Esophagus muscularis mucosa (tissue), 4 donors: ENCODE measurements at places on chromosomes 11 and 22.

- no peak for DNase-seq
Observed at GRCh38 chr22:34161431-34162123, 241.3 kb upstream of the LARGE1 start.

GRCh38 chr11:77035580-77035979 is 1.4 kb downstream of the B3GNT6 start:
- peak; percentile 53 for DNase-seq

- no peak for DNase-seq
Observed at GRCh38 chr11:21543901-21544300, 649.0 kb upstream of the ANO5 start.

GRCh38 chr11:95764267-95764898 is 25.2 kb downstream of the FAM76B start:
- no peak for DNase-seq

DNA sequence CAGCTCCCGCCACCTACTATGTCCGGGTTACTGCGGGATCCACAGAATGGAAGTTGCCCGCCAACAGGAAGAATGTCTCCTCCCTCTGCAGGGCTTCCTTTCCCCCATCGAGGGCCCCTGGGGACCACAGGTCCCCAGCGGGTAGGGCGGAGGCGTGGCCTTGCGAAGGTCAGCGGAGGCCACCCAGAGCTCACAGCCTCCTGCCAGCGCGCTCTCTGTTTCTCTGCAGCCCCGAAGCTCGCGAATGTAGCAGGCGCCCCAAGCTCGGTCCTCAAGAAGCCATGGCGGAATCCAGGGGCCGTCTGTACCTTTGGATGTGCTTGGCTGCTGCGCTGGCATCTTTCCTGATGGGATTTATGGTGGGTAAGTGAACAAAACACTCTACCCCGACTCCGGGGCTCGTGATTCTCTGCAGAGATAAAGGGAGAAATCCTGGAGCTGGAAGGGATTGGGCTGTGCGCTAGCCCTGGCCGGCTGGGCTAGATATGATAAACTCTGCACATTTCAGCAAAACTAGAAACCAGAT is at the start of gene NAALAD2:
NAALAD2 (plus strand) TSS at position 186 of the 526 bp plus-strand sequence; CDS start at position 282, 96 bp downstream.
- DNase-seq, result no peak

- no peak for DNase-seq
Observed at GRCh38 chr11:18778468-18778867, 13.1 kb downstream of the PTPN5 start.

DNA sequence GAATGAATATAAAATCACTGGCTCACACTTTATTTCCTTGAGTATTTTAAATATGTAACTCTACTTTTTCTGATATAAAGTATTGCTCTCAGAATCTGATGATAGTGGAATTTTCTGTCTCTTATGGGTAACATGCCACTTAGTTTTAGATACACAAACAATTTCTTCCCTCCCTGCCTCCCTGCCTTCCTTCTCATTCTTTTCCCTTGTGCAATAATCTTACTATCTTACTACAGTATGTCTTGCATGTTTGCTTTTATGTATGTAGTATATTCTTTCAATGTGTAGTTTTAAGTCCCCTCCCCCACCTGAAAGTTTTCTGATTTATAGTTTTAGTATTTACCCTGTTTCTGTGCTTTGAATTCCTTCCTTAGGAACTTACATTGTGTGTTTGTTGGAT is 48.4 kb downstream of the INSC start:
- DNase-seq, result no peak

- peak; percentile 29 for DNase-seq
Observed at GRCh38 chr11:16772141-16772512, 33.7 kb downstream of the C11orf58 start.

- DNase-seq, result no peak
Observed at GRCh38 chr11:129278586-129279319, 86.6 kb upstream of the ARHGAP32 start.

GRCh38 chr11:31973172-31973571 is 117.7 kb upstream of the RCN1 start:
- no peak for DNase-seq

DNA sequence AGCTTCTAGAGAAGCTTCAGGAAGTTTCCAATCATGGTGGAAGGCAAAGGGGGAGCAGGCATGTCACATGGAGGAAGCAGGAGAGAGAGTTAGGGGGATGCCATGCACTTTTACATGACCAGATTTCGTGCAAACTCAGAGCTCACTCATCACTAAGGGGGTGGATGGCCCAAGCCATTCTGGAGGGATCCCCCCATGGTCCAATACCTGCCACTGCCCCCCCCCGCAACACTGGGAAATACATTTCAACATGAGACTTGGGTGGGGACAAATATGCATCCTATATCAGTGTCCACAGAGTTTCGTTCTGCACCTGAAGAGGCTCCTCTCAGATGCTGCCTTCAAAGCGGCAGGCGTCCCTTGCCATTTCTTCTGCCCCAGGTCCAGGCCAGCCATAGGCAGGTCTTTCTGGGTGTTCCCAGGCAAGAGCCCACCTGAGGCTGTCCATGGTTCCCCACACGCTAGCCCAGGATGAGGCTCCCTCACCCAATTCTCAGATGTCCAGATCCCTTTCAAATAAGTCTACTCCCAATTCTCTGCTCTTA is 1344.3 kb downstream of the TBC1D22A start:
- peak; percentile 83 for DNase-seq

GRCh38 chr22:50525858-50526107 is 385 bp upstream of the SCO2 start:
- DNase-seq, result no peak

GRCh38 chr11:20026629-20027555 is 133.4 kb downstream of the DBX1 start:
- DNase-seq, result no peak

DNA sequence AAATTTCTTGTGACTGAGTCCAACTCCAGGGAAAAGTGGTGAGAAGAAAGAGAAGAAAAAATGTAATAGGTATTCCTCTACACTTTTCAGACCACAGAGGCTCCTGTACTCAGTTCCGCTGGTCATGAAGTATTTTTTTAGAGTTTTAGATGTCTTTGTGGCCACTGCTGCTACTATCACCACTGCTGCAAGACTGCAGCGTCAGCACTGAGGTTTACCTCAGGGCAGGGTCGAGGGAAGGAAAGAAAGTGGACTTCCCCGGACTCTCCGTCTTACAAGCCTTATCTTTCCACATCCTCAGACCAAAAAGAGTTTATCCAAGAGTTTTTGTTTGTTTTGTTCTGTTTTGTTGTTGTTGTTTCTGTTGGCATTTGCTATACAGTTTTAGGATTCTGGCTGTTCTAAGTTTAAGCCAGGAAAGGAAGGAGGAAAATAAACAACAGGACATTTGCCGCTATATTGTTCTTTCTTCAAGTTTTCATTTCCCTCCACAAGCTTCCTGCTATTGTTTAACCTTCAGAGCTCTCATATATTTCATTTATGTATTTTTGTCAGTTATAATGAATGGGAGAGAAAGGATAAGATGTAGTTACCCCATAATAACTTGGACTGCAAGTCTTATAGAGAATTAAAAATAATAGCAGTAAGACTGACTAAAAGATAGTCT is 919.3 kb downstream of the NTM start:
- DNase-seq, result no peak

DNA sequence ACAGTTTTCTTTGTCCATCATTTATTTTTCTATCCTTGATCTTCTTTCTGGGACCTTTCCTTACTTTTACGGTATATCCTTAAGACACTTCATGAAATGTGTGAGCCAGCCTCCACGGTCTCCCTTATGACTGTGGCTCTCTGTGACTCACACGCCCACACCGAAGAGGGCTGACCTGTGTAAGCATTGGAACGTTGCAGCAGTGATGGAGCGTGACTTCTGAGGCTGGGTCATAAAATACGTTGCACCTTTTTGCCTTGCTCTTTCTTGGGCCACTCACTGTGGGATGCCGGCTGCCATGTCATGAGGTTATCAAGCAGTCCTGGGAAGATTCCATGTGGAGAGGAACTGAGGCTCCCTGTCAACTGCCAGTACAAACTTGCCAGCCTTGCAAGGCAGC is 96.3 kb upstream of the RAB1B start:
- DNase-seq, result no peak

DNA sequence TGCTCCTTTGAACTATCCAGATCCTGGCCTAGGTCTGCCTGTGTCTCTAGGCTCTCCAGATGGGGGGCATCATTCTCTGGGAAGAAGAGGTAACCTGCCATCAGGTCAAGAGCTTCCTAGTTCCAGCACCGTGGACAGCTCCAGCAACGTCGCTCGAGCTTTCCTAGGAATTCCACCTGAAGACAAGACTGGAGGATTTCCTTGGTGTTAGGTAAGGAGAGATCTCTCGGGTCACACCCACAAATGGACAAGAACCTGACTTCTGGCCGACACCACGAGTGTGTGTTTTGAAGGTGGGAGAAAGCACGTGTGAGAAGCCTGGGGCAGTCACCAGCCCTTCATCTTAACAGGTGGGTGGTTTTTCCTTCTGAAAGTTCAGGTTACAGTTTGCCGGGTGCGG is 1.2 kb downstream of the PRG3 start:
- DNase-seq, result no peak

DNA sequence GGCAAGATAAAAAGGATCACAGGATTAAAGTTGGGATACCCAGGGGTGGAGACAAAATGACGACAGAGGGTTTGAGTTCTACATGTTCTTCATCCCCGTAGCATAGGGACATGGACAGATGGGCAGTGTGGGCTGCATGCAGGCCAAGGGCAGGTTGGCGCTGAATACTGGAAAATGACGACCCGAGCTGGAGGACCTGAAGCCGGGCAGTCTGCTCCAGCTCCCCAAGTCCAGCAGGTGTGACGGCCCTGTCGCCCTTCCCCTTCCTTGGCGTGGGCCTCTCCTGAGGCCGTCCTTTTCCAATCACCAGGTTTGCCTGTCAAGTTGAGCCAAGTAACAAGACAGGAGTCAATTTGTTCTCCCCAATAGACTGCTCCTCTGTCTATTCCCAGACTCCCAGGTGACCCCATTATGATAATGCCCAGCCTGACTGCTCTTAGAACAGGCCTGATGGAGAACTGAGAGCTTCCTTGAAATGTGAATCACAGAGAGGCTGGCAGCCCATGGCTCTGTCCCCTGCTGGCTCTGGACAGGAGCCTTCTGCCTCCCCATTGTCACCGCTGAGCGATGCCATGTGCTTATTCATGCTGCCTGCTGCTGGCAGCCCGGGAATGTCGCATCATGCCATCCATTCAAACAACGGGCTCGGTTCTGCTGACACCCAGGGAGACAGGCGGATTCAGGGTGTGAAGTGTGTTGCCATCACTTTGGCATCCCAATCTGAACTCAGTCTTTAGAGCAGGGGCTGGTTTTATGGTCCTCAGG is 392.1 kb downstream of the NTM start:
- DNase-seq, result no peak

DNA sequence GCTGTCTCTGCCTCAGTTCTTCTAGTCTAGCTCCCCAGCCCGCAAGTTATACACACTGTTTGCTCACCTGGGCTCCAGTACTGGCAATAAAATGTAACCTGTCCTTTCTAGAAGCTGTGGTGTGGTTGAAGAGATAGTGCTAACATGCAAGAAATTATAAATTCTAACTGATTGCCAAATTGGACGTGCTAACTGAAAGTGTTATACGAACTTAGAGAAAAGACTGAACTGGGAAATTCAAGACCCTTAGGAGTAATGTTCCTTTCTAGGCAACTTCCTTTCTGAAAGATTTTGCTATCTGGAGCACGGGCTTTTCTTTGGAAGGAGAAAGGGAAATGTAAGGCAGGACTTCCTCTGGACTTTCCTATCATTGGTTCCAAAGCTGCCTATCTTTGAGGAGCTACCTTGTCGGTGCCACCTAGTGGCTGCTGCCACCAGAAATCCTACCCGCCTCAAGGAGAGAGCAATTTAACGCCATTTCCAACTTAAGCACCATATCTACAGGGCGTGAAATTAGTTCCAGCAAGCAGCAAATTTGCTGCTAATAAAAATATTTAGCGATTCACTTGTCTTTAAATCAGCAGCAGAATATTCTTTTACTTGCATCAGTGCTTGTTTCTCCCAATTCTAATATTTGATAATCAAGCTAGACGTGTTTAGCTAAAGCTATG is 12.7 kb upstream of the TMEM218 start:
- DNase-seq, result no peak

- no peak for DNase-seq
Observed at GRCh38 chr11:2929531-2929949, 320 bp upstream of the PHLDA2 start.

- no peak for DNase-seq
Observed at GRCh38 chr22:19016081-19016766, 80.1 kb upstream of the PRODH start.

GRCh38 chr11:62611705-62612365 is 740 bp downstream of the EML3 start:
- no peak for DNase-seq

DNA sequence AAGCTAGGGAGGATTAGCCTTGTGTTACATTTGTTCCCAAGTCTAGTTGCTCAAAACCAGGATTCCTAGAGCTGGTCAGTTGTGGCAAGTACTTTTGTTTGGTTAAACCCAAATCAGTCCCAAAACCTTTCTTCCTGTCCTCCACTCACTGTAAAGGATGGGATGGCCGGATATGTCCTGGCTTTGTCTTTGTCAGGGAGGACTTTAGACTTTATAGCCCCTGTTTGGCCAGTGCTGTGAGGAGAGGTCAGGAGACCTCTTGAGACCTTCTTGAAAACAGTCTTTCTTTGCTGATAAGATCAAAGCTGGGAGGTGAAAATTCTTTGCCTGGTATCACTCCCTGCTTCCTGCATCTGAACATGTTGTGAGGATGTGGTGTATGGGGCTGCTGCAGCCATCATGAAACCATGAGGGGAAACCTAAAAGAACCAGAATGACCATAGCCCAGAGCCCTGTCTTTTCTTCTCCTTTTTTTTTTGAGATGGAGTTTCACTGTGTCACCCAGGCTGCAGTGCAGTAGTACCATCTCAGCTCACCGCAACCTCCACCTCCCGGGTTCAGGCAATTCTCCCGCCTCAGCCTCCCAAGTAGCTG is 43.6 kb upstream of the FTH1 start:
- DNase-seq, result no peak

GRCh38 chr11:120337355-120338106 is 1.3 kb downstream of the ARHGEF12 start:
- DNase-seq, result no peak

DNA sequence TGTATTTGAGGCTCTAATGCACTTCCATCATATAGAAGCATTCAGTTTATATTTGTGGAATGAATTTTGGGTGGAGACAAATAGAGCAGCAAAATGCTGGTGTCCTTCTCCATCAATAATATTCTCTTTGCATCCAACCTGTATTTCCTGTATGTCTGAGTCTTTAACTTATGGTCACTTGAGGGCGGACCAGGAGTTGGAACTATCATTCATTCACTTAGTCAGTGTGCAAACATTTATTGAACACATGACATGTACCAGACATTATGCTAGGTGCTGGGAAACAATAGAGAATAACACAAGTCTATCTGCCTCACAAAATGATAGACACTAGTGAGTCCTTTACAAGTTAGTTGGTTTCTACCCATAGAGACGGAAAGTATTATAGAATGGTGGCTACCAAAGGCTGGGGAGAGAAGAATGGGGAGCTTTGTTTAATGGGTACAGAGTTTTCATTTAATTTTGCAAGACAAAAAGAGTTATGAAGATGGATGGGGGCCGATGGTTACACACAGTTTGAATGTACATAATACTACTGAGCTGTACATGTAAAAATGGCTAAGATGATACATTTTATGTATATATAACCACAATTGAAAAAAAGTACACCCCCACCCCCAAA is 4.6 kb upstream of the TMEM123 start:
- no peak for DNase-seq

GRCh38 chr11:18844753-18845367 is 53.3 kb upstream of the PTPN5 start:
- DNase-seq, result no peak

GRCh38 chr22:31789803-31790202 is 36.0 kb downstream of the DEPDC5 start:
- no peak for DNase-seq

- DNase-seq, result no peak
Observed at GRCh38 chr22:30104501-30105156, 24.4 kb downstream of the HORMAD2 start.

GRCh38 chr22:44026066-44026629 is 2.0 kb downstream of the PARVB start:
- no peak for DNase-seq
